Thoracic aorta (tissue), 2 donors: ENCODE measurements at places on chromosomes 12 and 14.

- H3K36me3 ChIP-seq, result no peaks in the 10 kb centered on the region
- peak overlapping the region; percentile 5 for H3K4me3 ChIP-seq
- peaks cover 60% of the 10 kb centered on the region for H3K4me1 ChIP-seq
- no peak for DNase-seq
- H3K27me3 ChIP-seq, result no peaks in the 10 kb centered on the region
- H3K27ac ChIP-seq, result peak overlapping the region; percentile 36
Measured at GRCh38 chr14:32761381-32761968, 177.2 kb upstream of the NPAS3 start.

DNA sequence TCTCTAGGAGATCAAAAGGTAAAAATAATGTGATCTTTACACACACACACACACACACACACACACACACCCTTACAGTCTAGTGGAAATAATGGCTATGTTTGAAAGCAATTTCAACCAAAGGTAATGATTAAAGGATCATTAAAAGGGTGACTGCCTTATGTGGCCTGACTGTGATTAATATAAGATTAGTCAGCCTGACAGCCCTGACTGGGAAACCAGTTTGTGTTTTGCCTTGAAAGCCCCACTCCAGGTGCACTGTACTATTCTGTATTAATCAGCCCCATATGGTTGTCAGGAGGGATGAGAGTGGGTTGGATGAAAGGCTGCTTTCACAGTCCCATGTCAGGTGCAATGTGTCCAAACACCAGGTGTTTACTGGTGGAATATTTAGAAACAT, 10.5 kb downstream of the RASSF9 start:
- no peak overlapping the region for H3K27ac ChIP-seq
- no peak overlapping the region for H3K4me3 ChIP-seq
- H3K4me1 ChIP-seq, result no peaks in the 10 kb centered on the region
- no peaks in the 10 kb centered on the region for H3K27me3 ChIP-seq
- no peak for DNase-seq
- H3K36me3 ChIP-seq, result no peaks in the 10 kb centered on the region

GRCh38 chr14:85853996-85854526, 324.1 kb downstream of the FLRT2 start:
- no peak overlapping the region for H3K4me3 ChIP-seq
- no peaks in the 10 kb centered on the region for H3K27me3 ChIP-seq
- no peaks in the 10 kb centered on the region for H3K36me3 ChIP-seq
- no peak overlapping the region for H3K27ac ChIP-seq
- H3K4me1 ChIP-seq, result no peaks in the 10 kb centered on the region
- no peak for DNase-seq

- H3K4me3 ChIP-seq, result no peak overlapping the region
- H3K27ac ChIP-seq, result no peak overlapping the region
- DNase-seq, result no peak
- no peaks in the 10 kb centered on the region for H3K27me3 ChIP-seq
- no peaks in the 10 kb centered on the region for H3K36me3 ChIP-seq
Measured at GRCh38 chr14:21575661-21576060, 4.2 kb downstream of the OR10G3 start.

- DNase-seq, result no peak
- H3K4me1 ChIP-seq, result peaks cover 36% of the 10 kb centered on the region
- no peak overlapping the region for H3K27ac ChIP-seq
Measured at GRCh38 chr14:89619596-89619995, 202.6 kb upstream of the FOXN3 start.

GRCh38 chr12:47268501-47269454, 189.0 kb upstream of the AMIGO2 start:
- no peak overlapping the region for H3K4me3 ChIP-seq
- H3K27me3 ChIP-seq, result no peaks in the 10 kb centered on the region
- H3K4me1 ChIP-seq, result no peaks in the 10 kb centered on the region
- no peak for DNase-seq
- no peaks in the 10 kb centered on the region for H3K36me3 ChIP-seq
- H3K27ac ChIP-seq, result no peak overlapping the region

DNA sequence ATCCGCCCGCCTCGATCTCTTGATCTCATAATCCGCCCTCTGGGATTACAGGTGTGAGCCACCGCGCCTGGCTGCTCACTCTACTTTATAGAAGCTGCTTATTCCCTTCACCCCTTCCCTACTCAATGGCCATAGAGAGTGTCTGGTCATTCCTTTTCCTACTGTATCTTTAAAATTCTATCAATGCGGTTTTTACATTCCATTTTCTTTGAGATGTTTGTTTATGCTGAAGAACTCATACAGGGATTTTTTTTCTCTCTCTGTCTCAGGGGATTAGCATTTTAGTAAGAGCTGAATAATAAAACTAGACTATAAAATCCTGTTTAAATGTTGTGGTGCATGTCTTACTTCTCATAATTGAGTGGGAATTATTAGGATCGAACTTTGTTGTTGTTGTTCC, 218.6 kb upstream of the FOXN3 start:
- no peak for DNase-seq
- H3K27me3 ChIP-seq, result no peaks in the 10 kb centered on the region
- no peaks in the 10 kb centered on the region for H3K36me3 ChIP-seq
- no peaks in the 10 kb centered on the region for H3K4me1 ChIP-seq

- no peaks in the 10 kb centered on the region for H3K27me3 ChIP-seq
- H3K36me3 ChIP-seq, result no peaks in the 10 kb centered on the region
- H3K27ac ChIP-seq, result no peak overlapping the region
- H3K4me1 ChIP-seq, result peaks cover 43% of the 10 kb centered on the region
- H3K4me3 ChIP-seq, result no peak overlapping the region
- DNase-seq, result no peak
Measured at GRCh38 chr12:79453820-79454219, 236.9 kb downstream of the PAWR start.

GRCh38 chr14:100772607-100773165, 46.0 kb downstream of the DLK1 start:
- no peaks in the 10 kb centered on the region for H3K4me1 ChIP-seq
- no peak for DNase-seq
- H3K27me3 ChIP-seq, result no peaks in the 10 kb centered on the region
- no peak overlapping the region for H3K4me3 ChIP-seq
- no peak overlapping the region for H3K27ac ChIP-seq
- H3K36me3 ChIP-seq, result no peaks in the 10 kb centered on the region

GRCh38 chr12:93164103-93164880, 213.4 kb upstream of the NUDT4 start:
- peaks cover 4% of the 10 kb centered on the region for H3K4me1 ChIP-seq
- no peak overlapping the region for H3K27ac ChIP-seq
- DNase-seq, result no peak
- H3K27me3 ChIP-seq, result no peaks in the 10 kb centered on the region
- no peaks in the 10 kb centered on the region for H3K36me3 ChIP-seq
- no peak overlapping the region for H3K4me3 ChIP-seq

- H3K27ac ChIP-seq, result no peak overlapping the region
- H3K4me1 ChIP-seq, result peaks cover 23% of the 10 kb centered on the region
- no peak overlapping the region for H3K4me3 ChIP-seq
- no peaks in the 10 kb centered on the region for H3K36me3 ChIP-seq
- H3K27me3 ChIP-seq, result no peaks in the 10 kb centered on the region
Measured at GRCh38 chr14:101361451-101362433, 199.6 kb upstream of the DIO3 start.

- H3K36me3 ChIP-seq, result no peaks in the 10 kb centered on the region
- no peak overlapping the region for H3K4me3 ChIP-seq
- no peak for DNase-seq
- H3K4me1 ChIP-seq, result peaks cover 7% of the 10 kb centered on the region
Measured at GRCh38 chr14:39366460-39367386, 65.5 kb downstream of the FBXO33 start.

GRCh38 chr12:117165342-117165741, 24.9 kb downstream of the FBXO21 start:
- no peaks in the 10 kb centered on the region for H3K4me1 ChIP-seq
- DNase-seq, result no peak
- no peak overlapping the region for H3K4me3 ChIP-seq
- no peak overlapping the region for H3K27ac ChIP-seq

GRCh38 chr14:92704036-92704804, 44.2 kb downstream of the LGMN start:
- DNase-seq, result no peak
- H3K4me1 ChIP-seq, result no peaks in the 10 kb centered on the region
- peaks cover 21% of the 10 kb centered on the region for H3K36me3 ChIP-seq
- H3K4me3 ChIP-seq, result no peak overlapping the region
- no peaks in the 10 kb centered on the region for H3K27me3 ChIP-seq
- H3K27ac ChIP-seq, result no peak overlapping the region

GRCh38 chr12:123942238-123942653, 30.4 kb downstream of the CCDC92 start:
- DNase-seq, result no peak
- no peak overlapping the region for H3K4me3 ChIP-seq
- no peaks in the 10 kb centered on the region for H3K27me3 ChIP-seq
- H3K27ac ChIP-seq, result peak overlapping the region; percentile 65
- peaks cover 30% of the 10 kb centered on the region for H3K36me3 ChIP-seq

DNA sequence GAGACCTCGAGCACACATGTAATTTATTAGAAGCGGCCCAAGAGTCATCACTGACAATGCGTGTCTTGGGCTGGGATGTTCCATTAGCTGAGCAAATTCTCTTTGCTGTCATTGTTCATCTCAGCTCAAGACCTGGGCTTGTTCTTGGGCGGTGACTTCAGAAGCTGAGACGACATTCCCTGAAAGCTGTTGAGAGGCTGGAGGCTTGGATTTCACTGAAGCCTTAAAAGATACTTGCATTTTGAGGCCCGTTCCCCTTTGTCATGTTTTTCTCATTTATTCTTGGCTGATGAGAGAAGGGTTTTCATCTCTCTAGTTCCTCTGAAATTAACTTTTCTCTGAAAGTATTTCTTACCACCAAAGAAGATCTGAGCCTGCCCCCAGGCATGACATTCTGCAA, 16.6 kb upstream of the SUSD6 start:
- no peaks in the 10 kb centered on the region for H3K4me1 ChIP-seq
- no peaks in the 10 kb centered on the region for H3K27me3 ChIP-seq
- no peak for DNase-seq

DNA sequence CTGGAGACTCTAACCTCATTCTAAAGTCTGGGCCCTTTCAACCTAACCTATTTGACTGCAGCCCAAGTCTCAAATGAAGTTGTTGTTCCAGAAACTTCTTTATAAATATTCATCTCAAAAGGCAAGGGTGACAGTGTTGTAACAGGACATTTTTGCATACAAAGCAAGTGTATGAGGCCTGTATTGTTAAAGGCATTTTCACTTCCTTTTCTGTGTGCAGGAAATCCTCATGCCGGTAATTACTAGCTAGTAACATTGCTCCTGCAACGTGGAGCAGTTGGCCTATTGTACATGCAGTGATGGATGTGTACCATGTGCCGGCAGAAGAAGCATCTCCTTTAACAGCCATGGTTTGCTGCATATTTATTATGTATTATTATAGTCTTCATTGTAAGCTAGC, 156.5 kb upstream of the RMST start:
- no peaks in the 10 kb centered on the region for H3K4me1 ChIP-seq
- H3K27me3 ChIP-seq, result no peaks in the 10 kb centered on the region
- H3K4me3 ChIP-seq, result no peak overlapping the region
- H3K27ac ChIP-seq, result no peak overlapping the region

DNA sequence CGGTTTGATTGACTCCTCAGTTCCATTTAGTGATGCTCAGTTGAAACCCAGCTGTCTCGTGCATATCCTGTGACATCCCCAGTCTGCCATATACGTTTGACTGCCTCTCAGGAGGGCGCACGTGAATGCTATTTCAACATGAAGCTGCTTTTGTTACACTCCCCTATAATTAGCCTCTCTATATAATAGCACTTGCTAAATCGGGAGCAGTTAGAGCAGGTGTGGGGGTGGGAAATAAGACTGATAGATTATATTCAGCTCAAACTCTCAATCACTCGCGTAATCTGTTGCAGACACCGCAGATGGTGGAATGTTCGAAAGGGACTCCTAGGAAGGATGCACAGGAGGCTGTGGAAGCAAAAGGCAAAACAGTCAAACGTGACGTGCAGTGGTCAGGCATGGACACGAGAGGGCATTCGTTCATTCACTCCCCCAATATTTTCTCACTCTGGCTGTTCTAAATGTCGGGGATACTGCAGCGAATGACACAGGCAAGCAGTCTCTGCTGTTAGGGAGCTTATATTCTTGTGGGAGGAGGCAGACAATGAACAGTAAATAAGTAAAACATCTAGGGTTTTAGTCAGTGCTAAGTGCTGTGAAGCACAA, 29.8 kb downstream of the KCNA1 start:
- H3K4me3 ChIP-seq, result no peak overlapping the region
- no peaks in the 10 kb centered on the region for H3K27me3 ChIP-seq
- H3K27ac ChIP-seq, result no peak overlapping the region
- DNase-seq, result no peak
- H3K4me1 ChIP-seq, result no peaks in the 10 kb centered on the region

GRCh38 chr12:110222027-110222426, 59.0 kb upstream of the ATP2A2 start:
- H3K4me3 ChIP-seq, result no peak overlapping the region
- DNase-seq, result no peak
- no peaks in the 10 kb centered on the region for H3K36me3 ChIP-seq
- no peaks in the 10 kb centered on the region for H3K27me3 ChIP-seq
- peaks cover 31% of the 10 kb centered on the region for H3K4me1 ChIP-seq

GRCh38 chr14:76118594-76118993, 33.1 kb upstream of the GPATCH2L start:
- no peak for DNase-seq
- no peaks in the 10 kb centered on the region for H3K27me3 ChIP-seq
- no peak overlapping the region for H3K4me3 ChIP-seq
- no peak overlapping the region for H3K27ac ChIP-seq
- H3K36me3 ChIP-seq, result no peaks in the 10 kb centered on the region

- no peaks in the 10 kb centered on the region for H3K27me3 ChIP-seq
- H3K36me3 ChIP-seq, result no peaks in the 10 kb centered on the region
- H3K4me1 ChIP-seq, result peaks cover 4% of the 10 kb centered on the region
- H3K27ac ChIP-seq, result no peak overlapping the region
- no peak for DNase-seq
- H3K4me3 ChIP-seq, result no peak overlapping the region
Measured at GRCh38 chr12:116520801-116521471, 38.2 kb upstream of the MAP1LC3B2 start.

DNA sequence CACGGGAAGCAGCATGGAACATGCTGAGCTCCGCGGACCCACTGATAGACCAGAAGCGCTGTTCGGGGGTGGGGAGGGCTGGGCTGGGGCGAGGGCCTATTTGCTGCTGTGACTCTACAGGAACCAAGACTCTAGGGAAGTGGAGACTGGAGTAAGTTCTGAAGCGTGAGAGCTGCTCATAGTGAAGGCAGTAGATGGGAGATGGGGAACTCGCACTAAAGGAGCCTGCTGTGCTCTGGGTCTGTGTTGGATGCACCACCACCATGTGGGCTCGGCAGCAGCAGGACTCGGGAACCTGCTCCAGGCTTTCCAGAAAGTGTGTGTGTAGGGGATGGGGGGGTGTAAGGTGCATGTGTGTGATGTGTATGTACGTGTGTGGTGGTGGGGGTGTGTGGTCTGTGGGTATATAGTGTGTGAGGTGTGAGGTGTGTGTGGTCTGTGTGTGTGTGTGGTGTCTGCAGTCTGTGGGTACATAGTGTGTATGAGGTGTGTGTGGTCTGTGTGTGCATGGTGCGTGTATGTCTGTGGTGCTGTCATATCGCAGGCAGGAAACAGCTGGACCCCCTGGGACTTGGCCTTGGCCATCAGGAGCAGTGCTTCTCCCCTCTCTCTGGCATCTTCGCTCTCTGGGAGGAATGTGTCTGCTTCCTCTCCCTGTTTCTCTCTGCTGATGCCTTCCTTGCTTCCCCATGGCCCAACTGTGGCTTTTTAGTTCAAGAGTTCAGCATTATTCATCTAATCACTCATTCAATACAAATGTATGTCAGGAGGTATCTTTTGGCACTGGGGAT, 378.9 kb downstream of the FUT8 start:
- H3K4me3 ChIP-seq, result no peak overlapping the region
- no peaks in the 10 kb centered on the region for H3K4me1 ChIP-seq
- H3K27ac ChIP-seq, result no peak overlapping the region
- no peak for DNase-seq
- no peaks in the 10 kb centered on the region for H3K36me3 ChIP-seq
- H3K27me3 ChIP-seq, result no peaks in the 10 kb centered on the region

- peak overlapping the region; percentile 80 for H3K27ac ChIP-seq
- H3K36me3 ChIP-seq, result no peaks in the 10 kb centered on the region
- H3K27me3 ChIP-seq, result no peaks in the 10 kb centered on the region
- DNase-seq, result no peak
Measured at GRCh38 chr12:110365489-110366320, 37.8 kb downstream of the ANAPC7 start.
